ENCODE measurements at places on chromosomes 2 and 18.

DNA sequence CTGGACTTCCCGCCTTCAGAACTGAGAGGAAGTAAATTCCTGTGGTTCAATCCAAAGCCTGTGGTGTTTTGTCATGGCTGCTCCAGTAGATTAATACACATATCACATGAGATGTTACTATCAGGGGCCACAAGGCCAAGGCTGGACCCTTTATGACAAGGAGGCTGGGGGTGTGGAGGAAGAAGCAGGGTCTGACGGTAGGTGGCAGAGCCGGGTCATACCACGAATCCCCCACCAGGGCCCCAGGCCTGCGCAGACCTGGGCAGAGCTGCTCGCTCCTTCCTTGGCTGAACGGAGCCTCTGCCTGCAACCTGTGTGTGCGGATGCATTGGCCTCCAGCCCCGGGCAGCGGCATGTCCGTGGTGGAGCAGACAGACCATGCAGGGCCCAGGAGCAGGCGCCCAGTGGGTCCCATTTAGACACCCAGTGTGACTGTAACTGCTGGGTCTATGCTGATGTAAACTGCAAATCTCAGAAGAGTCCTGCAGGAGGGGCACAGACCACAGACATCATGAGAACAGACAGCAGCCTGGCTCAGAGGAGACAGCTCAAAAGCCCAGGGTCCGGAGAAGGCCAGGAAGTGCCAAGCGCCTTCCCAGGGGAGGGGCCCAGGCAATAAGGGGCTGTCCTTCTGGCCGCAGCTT, 155.2 kb downstream of the PXDN start:
- no peak for DNase-seq

- no peak for DNase-seq
Measured at GRCh38 chr2:236086971-236087465, 81.2 kb downstream of the GBX2 start.

DNA sequence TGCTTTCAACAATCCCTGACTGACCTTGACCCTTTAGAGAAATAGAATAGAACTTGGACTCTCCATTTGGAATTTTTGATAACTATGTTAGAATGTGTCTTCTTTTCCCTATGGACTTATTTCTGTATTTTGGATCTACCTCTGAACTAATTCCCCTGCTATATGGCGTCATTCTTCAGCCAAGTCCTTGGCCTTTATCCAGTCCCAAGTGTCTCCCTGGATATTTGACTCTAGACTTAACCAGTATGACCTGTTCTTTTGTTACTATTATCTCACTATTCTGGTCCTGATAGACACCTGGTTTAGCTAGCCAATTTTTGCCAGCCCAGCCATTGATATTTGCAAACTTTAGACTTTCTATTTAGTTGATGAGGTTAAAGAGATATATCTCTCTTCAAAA, 186.8 kb downstream of the KCNS3 start:
- no peak for DNase-seq

- DNase-seq, result no peak
Measured at GRCh38 chr2:85132834-85133637, at the start of gene TCF7L1. Gene TCF7L1, plus strand, starts transcription at chr2:85133392. Its CDS starts 293 bp downstream, at chr2:85133685.

- DNase-seq, result no peak
Measured at GRCh38 chr2:144595686-144596072, 75.8 kb upstream of the ZEB2 start.

- DNase-seq, result no peak
Measured at GRCh38 chr2:1769703-1770422, 25.5 kb upstream of the PXDN start.

All from cortex of kidney (tissue), 1 donor.